Upper lobe of right lung (tissue), 1 donor: ENCODE measurements at places on chromosomes 11 and 22. TPM values are rescaled to one million over a fixed set of nuclear protein-coding genes. Genes with fewer than 3 reads are reported as not detected.

The IGLL5 gene
- 12.3 TPM for total RNA-seq

The CNTF gene
- total RNA-seq, result 1.2 TPM

The BDNF gene
- 4.3 TPM for total RNA-seq

The ADSL gene
- total RNA-seq, result 38.7 TPM

GRCh38 chr22:39454385-39454871, 2.4 kb upstream of the MGAT3 start:
- no peak for DNase-seq
- no peak overlapping the region for H3K4me3 ChIP-seq
- H3K27ac ChIP-seq, result no peak overlapping the region
- H3K27me3 ChIP-seq, result peaks cover 23% of the 10 kb centered on the region

- no peak overlapping the region for H3K27ac ChIP-seq
- H3K27me3 ChIP-seq, result no peaks in the 10 kb centered on the region
- H3K36me3 ChIP-seq, result no peaks in the 10 kb centered on the region
- no peaks in the 10 kb centered on the region for H3K4me1 ChIP-seq
- no peak overlapping the region for H3K4me3 ChIP-seq
Measured at GRCh38 chr11:70618431-70619101, 220.2 kb downstream of the CTTN start.

DNA sequence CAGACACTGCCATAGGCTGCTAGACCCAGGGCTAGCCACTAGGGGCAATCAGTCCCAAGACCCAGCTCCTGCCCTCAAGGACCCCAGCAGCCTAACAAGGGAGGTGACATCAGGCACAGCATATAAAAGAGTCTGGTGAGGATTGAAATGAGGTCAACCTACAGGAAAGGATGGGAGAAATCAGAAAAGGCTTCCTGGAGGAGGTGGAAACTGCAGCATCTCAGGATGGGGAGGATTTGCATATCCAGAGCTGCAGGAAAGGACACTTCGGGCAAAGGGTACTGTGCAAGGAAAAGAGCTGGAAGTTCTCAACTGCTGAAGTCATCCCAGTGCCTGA, 2.9 kb upstream of the ARFGAP2 start:
- no peaks in the 10 kb centered on the region for H3K27me3 ChIP-seq
- no peak overlapping the region for H3K27ac ChIP-seq
- H3K4me1 ChIP-seq, result peaks cover 34% of the 10 kb centered on the region

DNA sequence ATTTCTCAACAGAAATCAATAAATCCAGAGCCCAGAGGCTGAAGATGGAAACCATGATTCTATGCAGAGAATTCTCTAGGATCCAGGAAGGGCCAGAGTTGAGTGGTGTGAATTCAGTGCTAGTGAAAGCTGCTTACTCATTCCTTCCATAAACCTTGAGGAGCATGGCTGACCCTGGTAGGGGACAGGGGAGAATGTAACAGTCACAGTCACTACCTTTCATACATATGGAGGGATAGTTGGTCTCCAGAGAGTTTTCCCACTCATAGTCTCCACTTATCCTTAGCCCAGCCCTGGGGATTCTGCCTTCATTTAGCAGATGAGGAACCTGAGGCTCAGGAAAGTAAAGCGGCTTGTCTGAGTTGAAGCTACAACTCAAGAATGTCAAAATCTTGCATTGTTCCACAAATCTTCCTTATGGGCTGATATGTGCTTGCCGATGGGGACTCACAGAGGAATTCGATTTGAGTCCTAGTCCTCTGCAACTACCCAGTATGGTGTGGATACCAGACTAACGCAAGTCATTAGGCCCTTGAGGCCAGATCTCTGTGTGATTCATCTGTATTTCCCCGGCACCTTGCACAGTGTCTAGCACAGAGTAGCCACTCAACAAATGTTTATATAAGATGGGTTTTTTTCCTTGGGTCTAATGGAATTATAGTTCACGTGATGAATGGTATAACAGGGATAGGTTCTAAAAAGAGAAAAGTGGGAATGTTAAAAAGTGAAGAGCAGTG, 3.7 kb upstream of the ANAPC15 start:
- no peaks in the 10 kb centered on the region for H3K27me3 ChIP-seq
- peaks cover 9% of the 10 kb centered on the region for H3K4me1 ChIP-seq
- no peak overlapping the region for H3K4me3 ChIP-seq
- H3K36me3 ChIP-seq, result no peaks in the 10 kb centered on the region
- DNase-seq, result no peak
- H3K27ac ChIP-seq, result no peak overlapping the region

DNA sequence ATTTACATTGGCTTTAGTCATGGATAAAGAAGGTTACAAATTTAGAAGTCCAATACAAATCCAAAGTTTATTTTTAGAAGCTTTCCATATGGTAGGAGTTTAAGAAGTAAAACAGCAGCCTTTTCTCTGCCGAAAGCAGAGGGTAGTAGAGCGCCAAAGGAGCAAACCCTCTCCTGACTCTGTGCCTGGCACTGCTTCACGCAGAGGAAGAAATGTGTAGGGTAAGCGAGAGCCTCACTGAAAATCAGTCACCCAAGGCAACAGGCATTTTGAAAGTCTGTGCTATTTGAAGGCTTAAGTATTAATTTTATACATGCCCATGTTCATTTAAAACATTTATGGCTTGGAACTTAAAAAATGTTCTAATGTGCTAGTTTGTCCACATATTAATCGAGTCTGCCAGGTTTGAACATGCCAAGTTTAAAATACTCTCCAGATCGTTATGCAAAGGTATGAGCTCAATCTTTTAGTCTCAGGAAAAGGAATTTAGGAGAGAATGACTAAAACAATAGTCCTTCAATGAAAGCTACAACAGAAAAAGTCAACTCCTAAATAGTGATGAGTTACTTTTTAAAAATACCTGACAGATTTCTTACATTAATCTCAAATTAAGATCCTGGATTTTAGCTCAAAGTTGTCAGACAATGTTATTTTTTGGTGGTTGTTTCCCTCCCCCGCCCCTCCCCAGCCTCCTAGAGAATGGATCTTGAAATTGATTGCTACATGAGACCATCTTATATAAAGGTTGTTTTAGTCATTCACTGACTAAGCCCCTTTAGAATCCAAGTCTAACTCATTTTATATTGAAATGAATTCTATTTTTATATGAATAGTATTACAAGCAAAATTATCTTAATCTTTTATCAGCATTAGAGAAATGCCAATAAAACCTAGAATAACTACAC, 38.7 kb downstream of the MRTFA start:
- no peak overlapping the region for H3K4me3 ChIP-seq
- DNase-seq, result no peak
- peaks cover 33% of the 10 kb centered on the region for H3K4me1 ChIP-seq
- H3K27ac ChIP-seq, result peak overlapping the region; percentile 1
- no peaks in the 10 kb centered on the region for H3K36me3 ChIP-seq
- no peaks in the 10 kb centered on the region for H3K27me3 ChIP-seq
